Head of caudate nucleus (tissue), 42 donors: ENCODE measurements at places on chromosomes 4 and X.

DNA sequence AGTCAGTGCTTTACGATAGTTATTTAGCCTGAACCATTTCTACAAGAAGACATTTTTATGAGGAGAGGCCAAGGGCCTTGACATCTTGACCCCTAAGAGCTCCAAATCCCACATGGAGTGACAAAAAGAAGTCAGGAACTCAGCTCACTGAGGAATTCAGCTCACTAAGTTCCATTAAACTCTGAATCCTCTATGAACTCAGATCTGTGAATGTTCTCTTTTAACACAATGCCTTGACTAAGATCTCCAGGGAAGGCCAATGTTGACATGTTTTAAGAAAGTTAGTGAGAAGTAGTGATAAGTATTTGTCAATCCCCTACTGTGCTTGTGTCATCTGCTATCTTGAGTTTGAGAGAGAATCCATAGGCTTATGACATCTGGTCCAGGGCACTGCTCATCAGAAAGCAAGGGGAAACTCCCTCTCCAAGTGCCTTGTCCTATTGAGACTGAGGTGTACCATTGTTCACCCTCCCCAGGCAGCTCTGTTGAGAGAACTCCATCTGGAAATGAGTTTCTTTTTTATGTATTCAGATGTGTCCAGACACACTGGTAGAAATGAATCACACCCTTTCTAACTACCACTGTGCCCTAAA, 68.7 kb upstream of the PCDH19 start:
- DNase-seq: no peak

DNA sequence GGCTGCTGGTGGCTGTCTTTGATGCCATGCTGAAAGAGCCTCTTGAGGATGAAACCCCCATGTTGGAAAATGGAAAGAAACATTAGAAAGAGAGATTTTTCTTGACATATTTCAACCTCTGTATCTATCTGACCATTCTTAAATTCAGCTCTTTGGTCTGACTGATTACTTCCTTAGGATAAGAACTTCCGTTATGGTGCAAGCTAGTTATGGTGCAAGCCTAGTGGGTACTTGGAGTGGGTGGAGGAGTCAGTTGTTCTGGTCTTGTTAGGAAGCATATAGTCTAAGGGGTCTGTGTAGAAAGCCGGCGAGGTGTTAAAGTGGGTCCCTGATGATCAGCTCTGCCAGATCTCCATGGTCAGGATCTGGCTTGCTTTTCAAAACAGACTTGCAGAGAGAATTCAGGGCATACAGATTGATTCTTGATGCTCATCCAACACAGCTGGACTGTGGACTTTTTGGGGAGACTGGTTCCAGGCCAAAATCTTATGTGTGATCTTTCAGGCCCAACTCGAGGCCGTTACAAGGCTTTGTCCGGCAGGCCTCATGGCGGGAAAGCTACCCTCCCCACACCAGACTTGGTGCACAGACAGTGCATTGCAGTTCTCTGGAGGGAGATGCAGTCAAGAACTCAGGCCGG, 82.8 kb upstream of the BOD1L1 start:
- DNase-seq: no peak

- DNase-seq: no peak
Observed at GRCh38 chrX:72536542-72536941, 36.1 kb downstream of the HDAC8 start.

- no peak for DNase-seq
Observed at GRCh38 chr4:70958681-70959080, 34.8 kb upstream of the DCK start.

DNA sequence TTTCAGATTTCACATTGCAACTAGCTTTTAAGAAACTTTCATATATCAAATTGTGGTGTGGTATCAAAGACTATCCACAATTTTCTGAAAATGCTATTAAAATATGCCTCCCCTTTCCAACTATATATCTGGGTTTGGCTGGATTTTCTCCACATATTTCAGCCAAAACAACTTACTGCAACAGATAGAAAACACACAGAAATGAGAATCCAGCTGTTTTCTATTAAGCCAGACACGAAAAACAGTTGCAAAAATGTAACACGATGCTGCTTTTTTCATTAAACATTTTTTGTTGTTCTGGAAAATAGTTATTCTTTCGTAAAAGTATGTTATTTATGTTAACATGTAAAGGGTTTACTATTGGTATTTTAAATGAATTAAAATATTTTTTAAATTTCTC, 33.1 kb downstream of the DCTD start:
- DNase-seq: no peak

DNA sequence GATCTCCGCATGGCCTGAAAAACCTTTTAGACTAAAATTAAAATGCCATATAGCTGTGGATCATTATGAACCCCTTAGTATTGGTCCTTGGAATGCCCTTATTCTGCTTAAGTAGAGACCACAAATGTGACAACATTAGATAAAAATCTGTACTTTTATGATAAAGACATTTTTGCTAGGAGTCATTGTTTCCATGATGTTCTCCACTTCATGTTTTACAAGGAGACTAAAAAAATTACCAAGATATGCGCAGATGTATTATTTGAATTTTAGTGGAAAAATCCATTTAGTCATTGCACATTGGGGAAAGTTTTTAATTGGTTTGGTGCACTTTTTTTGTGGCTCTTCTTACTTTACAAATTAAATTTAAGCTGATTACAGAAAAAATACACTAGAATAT, 85.1 kb upstream of the HPRT1 start:
- DNase-seq: no peak

- DNase-seq: no peak
Observed at GRCh38 chrX:15233416-15234015, 36.4 kb downstream of the ASB9 start.

- no peak for DNase-seq
Observed at GRCh38 chr4:88937081-88937480, 119.9 kb downstream of the FAM13A start.

DNA sequence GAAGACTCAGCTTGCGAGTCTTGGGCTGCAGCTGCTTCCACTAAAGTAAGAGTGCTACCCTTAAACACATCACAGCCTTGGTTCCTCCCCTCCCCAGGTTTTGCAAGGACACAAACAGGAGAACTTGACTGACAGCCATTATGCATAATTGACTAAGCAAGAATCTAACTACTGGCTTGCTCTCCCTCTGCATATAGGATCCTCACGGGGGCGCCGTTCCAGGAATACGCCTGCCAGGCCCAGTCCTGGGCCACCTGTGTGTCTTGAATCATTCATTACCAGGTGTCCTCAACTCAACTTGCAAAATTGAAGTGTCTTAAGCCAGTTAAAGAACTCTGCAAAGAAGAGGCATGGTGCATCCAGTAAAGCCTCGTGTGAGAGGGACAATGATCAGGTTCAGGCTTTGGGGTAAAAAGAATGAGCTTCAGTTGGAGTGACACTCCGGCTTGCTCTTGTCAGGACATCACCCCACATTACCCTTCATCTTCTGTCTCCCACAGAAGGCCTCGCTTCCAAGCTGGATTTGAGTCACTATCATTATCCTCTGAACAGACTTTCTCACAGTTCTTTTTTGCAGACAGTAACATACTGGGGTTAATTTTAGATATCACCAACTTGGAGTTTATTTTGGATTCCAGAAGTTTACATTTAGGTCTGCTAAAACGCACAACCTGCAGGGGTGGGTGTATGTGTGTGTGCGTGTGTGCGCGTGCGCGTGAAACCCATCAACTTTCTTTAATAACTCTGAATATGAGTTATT, 273.5 kb upstream of the HS3ST1 start:
- no peak for DNase-seq

GRCh38 chrX:47390780-47391179, 20.4 kb downstream of the ZNF157 start:
- DNase-seq: no peak

DNA sequence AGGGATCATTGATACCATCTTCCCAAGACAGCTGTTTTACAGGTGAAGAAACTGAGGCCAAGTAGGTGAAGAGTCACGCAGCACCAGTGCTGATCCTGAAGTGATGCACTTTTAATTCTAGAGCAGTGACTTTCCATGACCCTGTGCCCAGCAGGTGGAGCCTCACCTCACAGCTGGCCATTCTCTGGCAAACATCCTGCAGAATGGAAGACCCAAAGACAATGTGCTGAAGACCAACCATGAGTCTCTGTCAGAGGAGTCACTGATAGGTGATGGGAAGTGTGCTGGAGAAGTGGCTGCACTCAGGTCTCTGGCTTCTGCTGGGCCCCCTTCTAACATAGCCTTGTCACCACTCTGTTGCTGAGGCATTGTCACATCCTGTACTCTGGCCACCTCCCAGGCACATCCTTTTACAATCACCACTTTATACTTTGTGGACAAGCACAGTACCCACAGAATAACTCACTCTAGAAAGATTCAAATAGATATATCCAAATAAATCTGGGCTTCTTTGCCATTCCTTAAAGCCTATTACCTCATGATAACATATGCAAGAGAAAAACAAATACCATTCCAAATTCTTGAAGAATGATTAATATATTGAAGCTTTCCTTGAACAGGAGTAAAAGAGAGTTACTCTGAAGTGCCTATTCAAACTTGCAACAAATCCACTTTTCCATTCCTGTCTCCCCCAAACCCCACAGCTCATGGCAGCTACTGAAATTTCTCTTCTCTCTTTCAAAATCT, 64.1 kb upstream of the SCOC start:
- no peak for DNase-seq

GRCh38 chr4:144507311-144508101, 138.4 kb upstream of the HHIP start:
- DNase-seq: no peak

DNA sequence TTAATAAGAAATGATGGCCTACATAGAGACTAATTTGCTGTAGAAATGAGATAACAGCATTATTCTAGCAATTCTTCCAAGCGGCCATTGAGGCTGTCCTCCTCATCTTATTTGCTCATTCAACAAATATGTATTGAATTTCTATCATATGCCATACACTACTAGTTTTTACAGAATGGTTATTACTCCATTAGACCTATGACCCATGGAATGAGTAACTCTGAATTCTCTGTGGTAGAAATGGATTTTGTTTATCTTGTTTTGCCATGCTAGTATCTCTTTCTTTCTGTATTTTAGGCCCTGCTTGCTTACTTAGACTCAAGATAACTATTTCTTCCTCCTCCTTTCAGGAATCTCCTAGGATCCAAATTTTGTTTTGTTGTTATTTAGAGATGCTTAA, 103.5 kb downstream of the RPA4 start:
- no peak for DNase-seq

DNA sequence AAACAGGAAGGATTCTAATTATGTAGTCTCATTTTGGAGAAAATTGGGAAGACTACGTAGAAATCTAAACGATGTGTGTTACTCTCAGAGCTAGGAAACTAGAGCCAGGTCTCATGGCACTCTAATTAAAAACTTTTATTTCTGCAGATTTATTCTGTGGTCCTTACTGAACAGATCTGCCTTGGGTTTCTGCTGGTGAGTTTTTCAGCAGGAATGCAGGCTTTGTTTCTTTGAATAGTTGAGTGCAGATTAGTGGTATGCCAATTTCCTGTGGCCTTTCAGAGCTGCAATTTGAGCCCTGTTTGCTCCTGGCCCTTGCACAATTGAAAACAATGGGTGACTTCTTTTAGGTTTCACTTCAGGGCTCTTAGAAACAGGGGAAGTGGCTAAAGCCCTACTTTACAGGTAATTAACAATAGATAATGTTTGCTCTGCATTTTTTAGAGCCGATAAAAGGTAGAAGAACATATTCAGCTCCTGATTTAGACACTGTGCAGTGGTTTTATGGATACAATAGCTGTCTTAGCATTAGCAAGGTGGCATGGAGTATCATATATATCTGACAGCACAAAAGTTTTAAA, 21.8 kb downstream of the SPRY1 start:
- no peak for DNase-seq

GRCh38 chr4:68267433-68267944, 22.0 kb upstream of the TMPRSS11B start:
- no peak for DNase-seq

GRCh38 chr4:162865102-162865501, 301.6 kb downstream of the NAF1 start:
- no peak for DNase-seq

GRCh38 chr4:122614621-122615020, 6.2 kb downstream of the IL21 start:
- no peak for DNase-seq

DNA sequence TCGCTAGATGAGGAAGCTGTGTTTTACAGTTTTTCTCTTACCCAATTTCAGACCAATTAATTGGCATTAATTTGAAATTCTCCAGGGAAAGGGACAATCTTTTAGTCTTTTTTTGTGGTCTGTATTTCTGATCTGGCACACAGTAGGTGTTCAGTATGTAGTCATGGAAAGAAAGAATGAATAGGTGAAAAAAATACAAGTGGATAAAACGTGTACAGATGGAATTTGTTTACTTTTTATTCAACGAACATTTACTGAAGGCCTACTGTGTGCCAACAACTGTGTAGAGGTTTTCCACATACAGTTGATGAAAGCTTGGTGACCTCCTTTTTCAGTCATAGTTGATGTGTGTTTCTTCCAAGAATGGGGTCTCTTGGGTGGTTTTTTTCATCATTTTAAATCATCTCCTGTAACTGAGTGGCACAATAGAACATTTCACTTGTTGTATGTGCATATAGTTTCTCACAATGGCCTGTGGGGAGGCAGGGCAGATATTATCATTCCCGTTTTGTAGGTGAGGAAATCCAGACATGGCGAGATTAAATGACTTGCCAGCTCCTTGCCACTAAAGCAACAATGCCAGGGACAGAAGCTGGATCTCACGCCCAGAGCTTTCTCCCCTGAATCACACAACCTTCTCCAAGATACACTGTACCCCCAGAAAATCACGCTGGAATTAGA, 102.4 kb downstream of the CEP135 start:
- no peak for DNase-seq

DNA sequence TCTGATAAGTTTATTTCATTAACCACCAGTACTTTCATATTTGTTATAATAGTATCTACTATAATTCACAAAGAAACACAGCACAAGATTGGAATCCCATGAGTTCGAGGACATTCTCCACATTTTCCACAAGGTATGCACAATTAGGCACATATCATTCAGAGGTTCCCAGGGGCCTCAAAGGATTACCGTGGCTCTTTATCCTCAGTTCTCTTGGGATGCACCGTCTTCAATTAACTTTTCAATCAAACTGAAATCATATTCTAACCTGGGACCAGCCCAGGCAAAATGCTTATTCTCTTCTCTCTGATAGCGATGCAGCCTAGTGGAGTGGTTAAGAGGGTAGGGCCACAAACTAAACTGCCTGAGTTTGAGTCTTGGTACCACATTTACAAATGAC, 242.6 kb upstream of the RASGEF1B start:
- DNase-seq: no peak

DNA sequence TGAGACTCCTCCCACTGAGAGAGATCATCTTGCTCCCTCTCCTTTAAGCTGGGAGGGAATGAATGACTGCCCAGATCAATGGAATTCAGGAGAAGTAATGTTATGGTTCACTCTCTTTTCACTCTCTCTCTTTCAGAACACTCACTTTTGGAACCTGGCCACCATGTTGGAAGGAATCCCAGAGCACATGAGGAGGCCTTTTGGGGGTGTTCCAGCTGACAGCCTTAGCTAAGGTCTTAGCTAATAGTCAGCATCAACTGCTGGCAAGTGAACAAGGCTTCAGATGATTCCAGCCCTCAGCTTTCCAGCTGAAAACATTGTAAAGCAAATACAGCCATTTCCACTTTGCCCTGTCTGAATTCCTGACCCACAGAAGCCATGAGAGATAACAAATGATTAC, 124.0 kb upstream of the CLNK start:
- peak; percentile 49 for DNase-seq

GRCh38 chr4:54741202-54741601, 83.4 kb downstream of the KIT start:
- no peak for DNase-seq
